Type B pancreatic cell (in vitro differentiated cells): ENCODE measurements at places on chromosomes 1 and 21. TPM values are rescaled to one million over a fixed set of nuclear protein-coding genes. Genes with fewer than 3 reads are reported as not detected.

Gene AK4
- total RNA-seq = 35.2 and 80.0 TPM in 2 replicates

GRCh38 chr21:36297406-36297937 is 22.5 kb upstream of the MORC3 start:
- peak overlapping the region; percentile 59 for H3K4me3 ChIP-seq
- H3K27me3 ChIP-seq = no peaks in the 10 kb centered on the region
- H3K36me3 ChIP-seq = peaks cover 7% of the 10 kb centered on the region
- H3K27ac ChIP-seq = peak overlapping the region; percentile 96
- DNase-seq = no peak
- peaks cover 10% of the 10 kb centered on the region for H3K4me1 ChIP-seq

DNA sequence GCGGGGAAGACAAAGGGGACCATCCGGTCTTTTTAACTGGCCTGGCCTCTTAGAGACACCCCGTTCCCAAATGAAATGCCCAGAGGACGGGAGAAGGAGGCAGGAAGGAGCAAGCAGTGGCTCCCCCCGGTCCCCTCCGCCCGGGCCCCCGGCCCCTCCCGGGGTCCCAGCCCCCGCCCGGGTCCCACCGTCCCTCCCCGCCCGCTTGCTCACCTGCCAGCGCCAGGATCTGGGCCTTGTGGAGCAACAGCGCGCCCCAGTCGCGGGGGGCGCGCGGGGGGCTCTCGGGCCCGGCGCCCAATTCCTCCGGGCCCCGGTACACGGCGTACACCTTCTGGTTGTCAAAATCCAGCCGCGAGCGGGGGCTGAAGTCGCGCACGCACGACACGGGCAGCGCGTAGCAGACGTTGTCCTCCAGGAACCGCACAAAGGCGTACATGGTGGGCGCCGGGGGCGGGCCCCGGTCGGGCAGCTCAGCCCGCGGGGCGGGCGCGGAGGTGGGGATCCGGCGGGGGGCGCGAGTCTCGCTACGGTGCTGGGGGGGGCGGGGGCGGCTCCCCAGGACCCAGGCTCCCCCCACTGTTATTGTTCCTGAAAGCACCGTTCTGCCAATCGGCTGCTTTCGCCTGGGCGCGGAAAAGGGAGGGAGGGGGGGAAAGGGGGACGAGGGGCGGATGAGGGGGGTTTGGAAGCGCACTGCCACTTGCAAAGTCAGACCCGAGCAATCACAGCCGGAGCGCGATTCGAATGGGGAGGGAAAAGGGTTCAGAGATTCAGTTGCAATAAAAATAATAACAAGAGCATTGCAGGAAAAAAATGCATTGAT is at the start of gene BEND5:
TSS of gene BEND5 (minus strand) at position 499 of the 826 bp plus-strand sequence. CDS start at position 439, 60 bp downstream.
- peak within 1 kb of the TSS; percentile 93 for H3K4me3 ChIP-seq
- peak; percentile 71 for DNase-seq
- peaks cover 23% of the 10 kb centered on the region for H3K27me3 ChIP-seq
- H3K27ac ChIP-seq = peak within 1 kb of the TSS; percentile 62
- peaks cover 6% of the 10 kb centered on the region for H3K36me3 ChIP-seq

DNA sequence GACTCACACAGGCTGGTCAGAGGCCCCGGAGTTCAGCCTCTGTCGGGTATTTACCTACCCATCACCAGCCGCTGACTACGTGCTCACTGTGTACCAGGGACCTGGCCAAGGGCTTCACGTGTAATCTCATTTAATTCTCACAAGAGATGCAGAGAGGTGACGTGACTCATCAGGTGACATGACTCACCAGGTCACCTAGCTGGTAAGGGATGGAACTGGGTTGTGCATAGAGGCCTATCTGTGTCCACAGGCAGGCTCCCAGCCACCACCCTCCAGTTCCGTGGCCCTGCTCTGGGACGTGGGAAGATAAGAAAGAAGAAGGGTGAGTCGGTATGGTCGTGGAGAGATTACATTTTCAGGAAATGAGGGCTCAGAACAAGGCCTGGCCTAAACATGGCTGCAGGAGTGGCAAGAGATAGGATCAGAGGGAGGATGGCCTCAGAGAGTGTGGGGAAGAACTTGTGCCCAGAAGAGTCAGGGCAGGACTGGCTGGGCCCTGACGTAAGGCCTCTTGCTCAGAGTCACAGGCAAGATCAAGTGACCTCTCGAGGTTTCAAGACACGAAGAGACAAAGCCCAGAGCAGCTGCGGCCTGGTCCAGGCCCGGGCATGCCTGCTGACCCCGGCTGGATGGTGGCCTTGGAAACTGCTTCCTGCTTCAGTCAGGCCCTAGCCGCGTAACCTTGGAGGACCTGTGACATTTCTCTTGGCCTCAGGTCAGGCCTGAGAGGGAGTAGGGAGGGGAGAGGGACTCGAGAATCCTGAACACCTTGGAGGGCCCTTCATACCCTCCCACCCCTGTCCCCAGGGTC is 52.7 kb upstream of the WASF2 start:
- peaks cover 13% of the 10 kb centered on the region for H3K36me3 ChIP-seq
- DNase-seq = no peak
- peak overlapping the region; percentile 53 for H3K4me3 ChIP-seq
- H3K27ac ChIP-seq = peak overlapping the region; percentile 90
- peaks cover 37% of the 10 kb centered on the region for H3K4me1 ChIP-seq
- H3K27me3 ChIP-seq = no peaks in the 10 kb centered on the region

DNA sequence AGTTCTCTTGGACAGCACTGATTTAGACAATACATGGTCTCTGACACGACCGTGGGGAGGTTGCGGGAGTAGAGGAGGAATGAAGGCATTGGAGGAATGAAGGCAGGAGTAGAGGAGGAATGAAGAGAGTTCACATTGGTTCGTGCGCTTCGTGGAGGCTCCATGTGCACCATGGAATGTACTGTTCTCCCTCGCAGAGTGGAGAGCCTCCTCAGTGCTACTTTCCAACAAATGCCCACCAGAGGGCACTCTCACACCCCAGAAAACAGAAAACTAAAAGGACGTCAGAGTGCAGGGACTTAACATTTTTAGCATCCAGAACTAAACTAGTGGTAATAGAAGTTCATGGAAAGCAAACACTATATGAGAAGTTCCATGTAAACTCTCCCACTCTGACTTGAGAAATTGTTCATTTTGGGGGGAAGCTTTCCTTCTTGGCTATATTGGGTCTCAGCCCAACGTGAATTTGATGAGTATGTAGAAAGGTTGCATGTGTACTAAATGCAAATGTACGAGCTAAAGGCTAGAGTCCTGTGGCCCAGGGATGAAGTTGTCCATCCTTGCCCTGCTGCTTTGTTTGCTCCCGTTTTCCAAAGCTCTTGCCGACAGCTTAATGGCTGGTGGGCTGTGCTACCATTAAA is 211.6 kb downstream of the LMX1A start:
- H3K4me3 ChIP-seq = no peak overlapping the region
- peaks cover 8% of the 10 kb centered on the region for H3K4me1 ChIP-seq
- H3K36me3 ChIP-seq = no peaks in the 10 kb centered on the region
- peaks cover 49% of the 10 kb centered on the region for H3K27me3 ChIP-seq
- H3K27ac ChIP-seq = no peak overlapping the region

Gene KIF17
- 0.69 and 2.1 TPM in 2 replicates for total RNA-seq

DNA sequence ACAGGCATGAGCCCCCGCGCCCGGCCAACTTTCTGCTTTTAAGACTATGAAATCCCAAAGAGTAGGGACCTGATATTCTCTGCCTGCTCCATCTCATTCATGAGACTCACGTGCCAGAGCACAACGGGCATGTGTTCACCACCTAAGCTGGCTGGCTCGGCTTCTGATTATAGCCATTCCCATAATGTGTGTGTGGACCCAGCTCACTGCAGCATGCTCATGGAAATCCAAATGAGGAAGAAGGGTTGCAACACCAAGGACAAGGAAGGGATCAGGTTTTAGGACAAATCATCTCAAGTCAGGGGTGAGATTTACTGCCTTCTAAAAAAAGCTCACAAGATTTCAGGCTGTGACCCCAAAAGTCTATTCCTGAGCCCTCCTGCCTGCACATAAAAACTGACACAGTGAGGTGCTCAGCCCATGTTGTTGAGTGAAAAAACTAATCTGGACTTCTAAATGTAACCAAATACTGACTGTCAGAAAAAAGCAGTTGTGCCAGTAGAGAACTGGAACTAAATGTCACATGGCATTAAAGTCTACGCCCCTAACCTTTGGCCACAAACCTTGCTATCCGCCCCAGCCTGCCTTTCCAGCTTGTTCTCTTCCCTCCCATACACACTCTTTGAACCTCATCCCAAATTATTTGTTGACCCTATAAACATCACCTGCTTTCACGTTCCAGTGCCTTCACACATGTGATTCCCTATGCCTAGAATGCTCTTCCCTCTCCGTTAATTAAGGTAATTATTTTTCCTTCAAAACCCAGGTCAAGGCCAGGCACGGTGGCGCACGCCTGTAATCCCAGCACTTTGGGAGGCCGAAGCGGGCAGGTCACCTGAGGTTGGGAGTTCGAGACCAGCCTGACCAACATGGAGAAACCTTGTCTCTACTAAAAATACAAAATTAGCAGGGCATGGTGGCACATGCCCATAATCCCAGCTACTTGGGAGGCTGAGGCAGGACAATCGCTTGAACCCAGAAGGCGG is 9.1 kb upstream of the COA7 start:
- H3K4me1 ChIP-seq = peaks cover 13% of the 10 kb centered on the region
- no peak for DNase-seq
- no peak overlapping the region for H3K4me3 ChIP-seq
- H3K27ac ChIP-seq = no peak overlapping the region
- H3K36me3 ChIP-seq = no peaks in the 10 kb centered on the region

GRCh38 chr1:99352821-99353220 is 88.5 kb downstream of the PLPPR4 start:
- peaks cover 6% of the 10 kb centered on the region for H3K27me3 ChIP-seq
- no peak overlapping the region for H3K4me3 ChIP-seq
- no peaks in the 10 kb centered on the region for H3K4me1 ChIP-seq
- no peak for DNase-seq
- H3K36me3 ChIP-seq = no peaks in the 10 kb centered on the region

- no peaks in the 10 kb centered on the region for H3K36me3 ChIP-seq
- no peak for DNase-seq
- no peak overlapping the region for H3K4me3 ChIP-seq
- H3K27ac ChIP-seq = no peak overlapping the region
These were observed 184.8 kb upstream of the COA6 start for GRCh38 chr1:234188454-234188792.

Gene TARS2
- 30.2 and 36.6 TPM in 2 replicates for total RNA-seq

- peaks cover 59% of the 10 kb centered on the region for H3K27me3 ChIP-seq
- no peak for DNase-seq
- no peak overlapping the region for H3K27ac ChIP-seq
- no peaks in the 10 kb centered on the region for H3K36me3 ChIP-seq
- H3K4me1 ChIP-seq = peaks cover 17% of the 10 kb centered on the region
These were observed 4.9 kb downstream of the HPCA start for GRCh38 chr1:32891241-32891570.

Gene KRTAP13-2
- not detected in 2 replicates for total RNA-seq

Gene SPRR2F
- 2.5 and 5.1 TPM in 2 replicates for total RNA-seq

DNA sequence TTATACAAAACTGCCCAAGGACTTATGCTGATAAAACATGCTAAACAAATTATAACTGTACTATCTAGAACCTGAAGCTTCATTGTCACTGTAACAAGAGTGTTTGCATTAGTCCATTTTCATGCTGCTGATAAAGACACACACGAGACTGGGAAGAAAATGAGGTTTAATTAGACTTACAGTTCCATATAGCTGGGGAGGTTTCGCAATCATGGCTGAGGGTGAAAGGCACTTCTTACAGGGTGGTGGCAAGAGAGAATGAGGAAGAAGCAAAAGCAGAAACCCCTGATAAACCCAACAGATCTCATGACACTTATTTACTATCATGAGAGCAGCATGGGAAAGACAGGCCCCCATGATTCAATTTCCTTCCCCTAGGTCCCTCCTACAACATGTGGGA is 100.4 kb downstream of the SPATA6 start:
- H3K27me3 ChIP-seq = no peaks in the 10 kb centered on the region
- H3K4me3 ChIP-seq = no peak overlapping the region
- H3K27ac ChIP-seq = no peak overlapping the region
- DNase-seq = no peak

GRCh38 chr1:91718877-91719276 is 167.1 kb downstream of the TGFBR3 start:
- peaks cover 50% of the 10 kb centered on the region for H3K36me3 ChIP-seq
- H3K4me3 ChIP-seq = no peak overlapping the region
- H3K27me3 ChIP-seq = no peaks in the 10 kb centered on the region

Gene TCHHL1
- total RNA-seq = 6.5 and 22.3 TPM in 2 replicates

Gene ALX3
- 1.4 and 19.8 TPM in 2 replicates for total RNA-seq

- H3K27ac ChIP-seq = no peak overlapping the region
- no peaks in the 10 kb centered on the region for H3K36me3 ChIP-seq
- no peak for DNase-seq
- H3K4me3 ChIP-seq = no peak overlapping the region
These were observed 24.7 kb downstream of the NADK start for GRCh38 chr1:1753607-1754005.

DNA sequence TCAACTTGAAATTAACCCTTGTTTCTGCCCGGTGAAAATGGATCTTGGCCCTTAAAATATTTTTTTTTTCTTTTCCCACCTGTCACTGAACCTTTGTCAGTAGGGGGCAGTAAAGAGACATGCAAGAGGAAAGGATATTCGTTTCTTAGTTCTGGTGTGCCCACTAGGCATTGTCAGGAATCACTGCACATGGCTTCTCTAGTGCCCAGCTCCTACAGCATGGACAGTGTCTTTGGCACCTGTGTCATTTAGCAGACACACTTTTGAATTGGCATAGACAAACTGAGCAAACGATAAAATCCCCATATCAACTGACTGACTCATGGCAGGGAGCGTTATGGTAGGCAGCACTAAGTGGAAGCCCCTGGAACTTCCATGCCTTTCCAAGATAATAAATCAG is 1048.1 kb downstream of the BRINP3 start:
- no peaks in the 10 kb centered on the region for H3K4me1 ChIP-seq
- no peaks in the 10 kb centered on the region for H3K27me3 ChIP-seq
- no peak for DNase-seq
- no peaks in the 10 kb centered on the region for H3K36me3 ChIP-seq
- no peak overlapping the region for H3K27ac ChIP-seq

GRCh38 chr1:48936436-48936835 is 159.7 kb upstream of the BEND5 start:
- H3K36me3 ChIP-seq = no peaks in the 10 kb centered on the region
- no peak for DNase-seq
- H3K4me1 ChIP-seq = no peaks in the 10 kb centered on the region
- H3K27ac ChIP-seq = no peak overlapping the region
- no peak overlapping the region for H3K4me3 ChIP-seq

Gene SEMA6C
- total RNA-seq = 10.6 and 37.1 TPM in 2 replicates

Gene RHEX
- total RNA-seq = not detected in 2 replicates

Gene LEFTY1
- 0.29 and 0.31 TPM in 2 replicates for total RNA-seq

Gene QSOX1
- 94.0 and 96.0 TPM in 2 replicates for total RNA-seq

Gene HYI
- total RNA-seq = 20.0 and 36.0 TPM in 2 replicates

- H3K27ac ChIP-seq = peak overlapping the region; percentile 49
- no peaks in the 10 kb centered on the region for H3K36me3 ChIP-seq
- no peak for DNase-seq
These were observed 3.6 kb upstream of the ZDHHC18 start for GRCh38 chr1:26822737-26823395.

Gene RHD
- not detected in 2 replicates for total RNA-seq

Gene RSPH1
- 2.1 and 5.2 TPM in 2 replicates for total RNA-seq

Gene GJB3
- total RNA-seq = 6.5 and 19.5 TPM in 2 replicates

Gene HLX
- 0.64 and 2.3 TPM in 2 replicates for total RNA-seq

- no peak overlapping the region for H3K4me3 ChIP-seq
- no peak for DNase-seq
- H3K27me3 ChIP-seq = peaks cover 33% of the 10 kb centered on the region
- no peak overlapping the region for H3K27ac ChIP-seq
- H3K4me1 ChIP-seq = peaks cover 15% of the 10 kb centered on the region
These were observed 193.8 kb downstream of the LMX1A start for GRCh38 chr1:165162671-165163241.

Gene ADAMTSL4
- total RNA-seq = 12.5 and 24.6 TPM in 2 replicates

Gene VHLL
- 0.48 TPM in 1 of 2 replicates, not detected in the other for total RNA-seq

Gene KRTAP19-3
- not detected in 2 replicates for total RNA-seq

- no peak overlapping the region for H3K27ac ChIP-seq
- peaks cover 14% of the 10 kb centered on the region for H3K27me3 ChIP-seq
- H3K4me1 ChIP-seq = no peaks in the 10 kb centered on the region
- H3K36me3 ChIP-seq = no peaks in the 10 kb centered on the region
These were observed 28.4 kb downstream of the SLAMF6 start for GRCh38 chr1:160494620-160495019.
